Subcutaneous preadipocyte (primary cell): ENCODE measurements at places on chromosomes 1 and 21. TPM values are rescaled to one million over a fixed set of nuclear protein-coding genes. Genes with fewer than 3 reads are reported as not detected.

The RORC gene
- not detected in 2 replicates for total RNA-seq

The PSMB4 gene
- total RNA-seq, result 359 and 406 TPM in 2 replicates

The TRIM17 gene
- total RNA-seq, result under 0.01 TPM in 1 of 2 replicates, not detected in the other

The ILF2 gene
- total RNA-seq, result 162 and 184 TPM in 2 replicates

The DMRTA2 gene
- total RNA-seq, result not detected in 2 replicates
